NCI-H2081 treated with DMSO at 0.1 percent for 48 hours (cell line): ENCODE measurements at places on chromosomes 12 and 14.

DNA sequence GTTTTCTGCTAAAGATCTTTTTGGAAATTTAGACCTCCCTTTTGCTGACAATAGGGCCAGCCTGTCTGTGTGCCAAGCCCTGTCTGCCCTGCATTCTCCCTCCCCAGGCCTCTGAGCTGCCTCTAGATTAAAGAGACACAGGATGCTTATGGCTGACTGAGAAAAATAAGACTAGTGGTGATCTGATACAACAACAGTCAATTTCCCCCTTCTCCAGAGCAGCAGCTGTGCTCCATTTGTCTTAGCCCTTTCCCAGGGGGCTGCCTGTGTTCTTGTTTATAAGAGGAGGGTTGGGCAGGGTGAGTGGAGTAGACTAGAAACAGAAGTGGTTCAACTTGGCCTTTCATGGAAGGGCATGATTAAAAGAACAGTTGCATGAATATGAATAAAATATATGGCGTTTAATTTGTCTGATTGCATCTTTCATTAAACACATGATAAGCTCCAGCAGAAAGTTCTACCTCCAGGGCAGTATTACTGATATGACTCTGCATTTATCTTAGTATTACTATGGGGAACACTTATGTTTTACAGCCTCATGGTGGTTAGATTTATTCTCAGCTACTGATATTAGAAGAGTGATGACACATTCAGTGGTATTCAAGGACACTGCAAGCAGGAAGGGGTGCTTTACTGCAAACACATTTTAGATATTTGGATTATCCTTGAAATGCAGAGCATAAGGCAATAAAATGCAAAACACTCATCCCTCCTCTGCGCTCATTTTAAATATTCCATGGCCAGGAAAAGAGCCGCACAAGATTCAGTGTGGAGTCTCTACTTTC is 150.2 kb upstream of the CLEC14A start:
- no peak for DNase-seq

DNA sequence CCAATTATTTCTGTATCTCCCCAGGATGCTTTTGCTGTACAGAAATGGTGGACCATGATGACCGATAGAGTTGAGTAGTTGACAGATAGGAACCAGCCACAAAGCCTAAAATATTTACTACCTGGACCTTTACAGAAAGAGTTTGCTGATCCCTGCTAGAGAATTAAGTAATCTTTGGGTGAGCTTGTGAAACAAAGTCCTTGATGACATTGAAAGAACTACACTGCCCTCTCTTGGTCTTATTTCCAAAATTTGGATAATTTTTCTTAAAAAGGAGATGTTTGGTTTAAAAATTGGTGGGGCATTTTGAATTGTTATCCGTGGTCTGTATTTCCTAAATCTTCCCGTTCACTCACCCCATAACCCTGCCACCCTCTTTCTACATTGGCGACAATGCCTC is 13.7 kb upstream of the TCTN1 start:
- no peak for DNase-seq

DNA sequence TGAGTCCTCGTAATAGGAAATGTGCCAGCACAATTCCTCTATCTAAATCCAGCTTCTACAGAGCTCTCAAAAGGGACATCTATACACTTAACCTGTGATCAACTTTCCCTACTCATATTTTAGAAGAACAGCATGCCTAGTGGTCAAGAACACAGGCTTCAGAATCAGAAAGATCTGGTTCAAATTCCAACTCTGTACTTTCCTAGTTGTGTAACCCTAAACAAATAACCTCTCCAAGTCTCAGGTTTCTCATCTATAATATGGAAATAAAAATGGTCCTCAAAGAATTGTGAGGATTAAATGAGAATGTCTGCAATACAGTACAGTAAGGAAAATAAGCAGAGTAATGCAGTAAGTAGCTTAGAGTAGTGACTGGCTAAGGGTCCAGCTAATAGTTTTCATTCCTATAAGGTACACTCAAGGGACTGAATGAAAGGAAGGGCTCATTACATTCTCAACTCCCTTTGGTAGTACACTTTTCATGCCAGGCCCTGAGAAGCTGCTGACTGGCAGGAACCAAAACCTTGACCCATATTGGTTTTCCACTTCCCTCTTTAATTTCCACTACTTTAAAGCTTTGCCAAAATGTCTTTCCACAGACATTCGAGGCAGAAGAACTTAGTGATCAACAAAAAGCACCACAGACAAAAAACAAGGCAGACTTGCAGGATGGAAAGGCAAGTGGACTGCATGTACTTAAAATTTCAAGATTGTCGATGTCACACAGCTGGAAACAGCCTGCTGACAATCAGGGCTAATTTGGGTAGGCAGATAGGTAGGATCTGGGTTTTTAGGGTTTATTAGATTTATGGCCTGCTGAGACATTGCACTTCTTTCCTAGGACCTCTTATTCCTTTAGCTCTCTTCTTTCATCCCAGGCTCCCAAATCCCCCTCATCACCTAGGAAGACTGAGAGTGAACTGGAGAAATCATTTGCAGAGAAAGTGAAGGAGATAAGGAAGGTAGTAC is 4.3 kb downstream of the CCDC196 start:
- DNase-seq, result no peak

- DNase-seq, result no peak
These were observed 14.6 kb downstream of the GTF2A1 start for GRCh38 chr14:81206115-81206514.

GRCh38 chr14:98957211-98958047 is 314.6 kb downstream of the BCL11B start:
- DNase-seq, result no peak

DNA sequence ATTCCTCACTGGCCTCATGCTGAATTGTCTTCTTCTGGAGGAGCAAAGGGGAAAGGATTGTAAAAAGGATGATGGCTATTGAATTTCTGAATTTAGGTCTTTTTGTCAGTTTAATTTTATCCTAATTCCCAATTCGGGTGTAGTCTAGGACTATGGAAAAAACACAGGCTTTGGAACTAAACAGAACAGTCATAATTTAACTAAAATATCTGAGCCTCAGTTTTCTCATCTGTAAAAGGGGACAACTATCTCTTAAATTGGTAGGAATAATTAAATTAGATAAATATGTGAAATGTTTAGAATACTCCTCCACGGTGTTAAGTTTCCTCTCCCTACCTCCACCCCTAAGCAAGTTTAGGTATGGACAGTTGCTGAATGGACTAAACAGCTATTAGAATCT is 3.2 kb upstream of the SP1 start:
- DNase-seq, result no peak

DNA sequence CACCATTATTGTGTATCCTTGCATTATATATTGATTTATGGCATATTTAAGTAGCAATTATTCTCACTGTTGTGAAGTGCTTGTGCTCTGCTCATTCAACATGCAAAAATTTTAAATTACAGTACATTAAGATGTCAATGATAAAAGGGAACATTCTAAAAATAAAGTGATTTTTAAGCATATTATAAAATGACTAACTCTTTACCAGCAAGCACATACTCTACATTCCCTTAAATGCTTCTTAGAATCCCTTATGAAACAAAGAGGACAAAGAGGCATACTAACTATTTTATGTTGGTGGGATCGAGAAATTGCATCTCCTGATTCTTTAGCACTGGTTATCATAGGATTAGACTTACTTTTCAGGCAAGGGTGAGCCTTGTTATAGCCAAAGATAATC is 46.6 kb upstream of the ZDHHC17 start:
- no peak for DNase-seq

- DNase-seq, result no peak
These were observed 2.1 kb downstream of the SOX5 start for GRCh38 chr12:23947395-23947794.

- DNase-seq, result no peak
These were observed 2.9 kb downstream of the PRMT5 start for GRCh38 chr14:22926316-22926715.

GRCh38 chr12:64779354-64779974 is 20.3 kb upstream of the GNS start:
- no peak for DNase-seq

DNA sequence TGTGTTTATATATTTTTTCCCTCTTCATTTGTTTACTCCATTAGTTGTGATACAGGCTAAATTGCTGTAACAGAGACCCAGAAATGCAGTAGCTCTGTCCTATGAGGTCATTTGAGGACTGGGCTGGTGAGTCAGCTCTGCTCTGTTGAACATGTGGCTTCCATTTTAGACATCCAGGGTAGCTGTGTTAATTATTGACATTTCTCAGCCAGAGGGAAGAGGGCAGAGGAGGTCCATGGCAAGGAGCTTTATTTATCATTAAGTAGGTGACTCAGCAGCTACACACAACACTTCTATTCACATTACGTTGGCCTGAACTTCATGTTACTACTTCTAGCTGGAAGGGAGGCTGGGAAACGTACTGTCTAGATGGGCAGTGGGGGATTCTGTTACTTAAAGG is 85.4 kb downstream of the PTCSC3 start:
- no peak for DNase-seq

DNA sequence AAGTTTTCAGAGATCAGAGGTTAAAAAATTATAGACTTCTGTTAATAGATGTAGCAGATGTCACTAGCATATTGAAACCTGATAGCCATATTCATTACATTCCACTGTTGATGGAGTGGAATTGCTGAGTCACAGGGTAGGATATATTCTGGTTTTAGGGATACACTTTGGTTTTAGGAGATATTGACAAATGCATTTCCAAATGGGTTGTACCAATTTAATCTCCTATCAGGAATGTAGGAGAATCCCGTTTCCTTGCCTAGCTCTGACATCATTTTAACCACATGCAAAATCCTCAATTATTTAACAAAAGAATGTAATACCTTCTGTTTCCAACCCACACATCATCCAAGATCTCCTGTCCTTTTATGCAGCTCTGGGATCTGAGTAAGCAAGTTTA is 30.7 kb upstream of the ESR2 start:
- no peak for DNase-seq

DNA sequence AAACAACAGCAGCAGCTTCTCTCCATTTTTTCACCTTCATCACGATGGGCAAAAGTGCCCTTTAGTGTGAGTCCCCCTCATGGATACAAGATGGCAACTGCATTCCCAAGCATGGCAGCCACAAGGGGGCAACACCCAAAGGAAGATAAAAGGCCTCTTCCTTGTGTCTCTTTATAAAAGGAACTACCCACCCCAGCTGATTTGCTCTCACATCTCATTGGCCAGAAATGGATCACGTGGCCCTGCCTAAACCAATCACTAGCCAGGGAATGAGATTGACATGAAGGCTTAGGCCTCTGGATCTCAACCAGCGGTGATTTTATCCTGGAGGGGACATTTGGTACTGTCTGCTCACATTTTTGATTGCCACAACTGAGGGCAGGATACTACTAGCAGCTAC is 21.9 kb upstream of the IFT81 start:
- DNase-seq, result no peak

- DNase-seq, result no peak
These were observed 61.1 kb downstream of the RAB35 start for GRCh38 chr12:120055231-120056000.

- no peak for DNase-seq
These were observed 30.8 kb downstream of the COA8 start for GRCh38 chr14:103593577-103593976.

DNA sequence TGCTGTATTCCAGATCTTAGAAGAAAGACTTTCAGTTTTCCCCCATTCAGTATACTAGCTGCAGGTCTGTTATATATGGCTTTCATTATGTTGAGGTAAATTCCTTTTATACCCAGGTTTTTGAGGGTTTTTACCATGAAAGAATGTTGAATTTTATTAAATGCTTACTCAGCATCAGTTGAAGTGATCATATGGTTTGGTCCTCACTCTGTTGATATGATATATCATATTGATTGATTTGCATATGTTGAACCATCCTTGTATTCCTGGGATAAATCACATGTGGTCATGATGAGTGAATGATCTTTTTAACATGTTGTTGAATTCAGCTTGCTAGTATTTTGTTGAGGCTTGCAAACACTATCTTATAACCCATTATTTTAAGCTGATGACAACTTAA is 96.7 kb downstream of the TRMT5 start:
- no peak for DNase-seq

DNA sequence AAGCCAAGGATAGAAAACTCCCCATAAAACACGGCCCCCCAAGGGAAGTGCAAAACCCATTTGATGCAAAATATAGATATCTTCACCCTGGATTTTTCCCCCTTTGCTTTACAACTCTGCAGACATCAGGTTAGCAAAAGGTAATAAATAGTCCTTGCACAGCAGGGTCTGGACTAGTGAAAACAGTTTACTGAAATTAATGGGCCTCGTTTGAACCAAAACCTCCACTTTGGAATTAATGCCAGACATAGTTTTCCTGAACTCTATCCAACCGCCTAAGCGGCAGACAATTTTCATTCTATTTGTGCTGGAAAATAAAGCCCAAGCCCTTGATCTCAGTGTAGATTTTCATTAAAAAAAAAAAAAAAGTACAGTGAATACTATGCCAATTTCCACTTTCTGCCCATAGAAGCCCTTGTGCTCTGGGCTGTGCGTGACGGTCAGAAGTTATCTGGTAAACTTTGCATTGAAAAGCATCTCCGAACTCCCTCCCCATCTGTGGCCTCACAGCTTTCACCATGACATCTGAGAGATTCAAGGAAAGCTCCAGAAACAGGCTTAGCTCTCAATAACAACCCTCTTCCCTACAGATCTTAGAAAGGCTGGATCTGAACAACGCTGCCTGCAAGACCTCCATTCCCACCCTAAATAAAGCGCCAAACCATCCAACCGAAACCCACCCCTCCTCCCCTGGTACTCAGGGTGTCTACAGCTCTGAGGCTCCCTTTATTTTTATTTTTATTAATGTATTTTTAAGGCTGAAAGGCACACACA is 11.0 kb upstream of the IRF2BPL start:
- DNase-seq, result no peak

GRCh38 chr12:50186681-50187080 is 19.5 kb upstream of the CERS5 start:
- no peak for DNase-seq

- no peak for DNase-seq
These were observed 311.0 kb downstream of the NOVA1 start for GRCh38 chr14:26286913-26287205.

DNA sequence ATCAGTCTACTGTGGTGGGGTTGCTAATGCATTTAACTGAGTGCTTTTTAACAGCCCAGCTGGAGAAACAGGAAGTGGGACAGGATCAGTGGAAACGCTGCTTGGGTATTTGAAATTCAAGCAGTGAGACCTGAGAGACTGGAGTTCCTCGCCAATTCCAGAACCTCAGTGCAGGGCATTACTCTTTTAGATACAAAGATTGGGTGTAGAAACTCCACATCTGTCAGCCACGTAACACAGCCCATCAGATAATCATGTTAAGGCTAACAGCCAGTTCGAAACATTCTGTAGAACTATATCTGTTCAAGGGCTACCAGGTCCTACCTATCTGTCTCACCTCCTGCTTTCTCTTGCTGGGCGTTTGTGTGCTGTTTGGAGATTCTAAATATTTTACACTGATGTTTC is 45.5 kb downstream of the RAD52 start:
- no peak for DNase-seq

GRCh38 chr14:76277586-76278130 is 98.3 kb upstream of the ESRRB start:
- no peak for DNase-seq

DNA sequence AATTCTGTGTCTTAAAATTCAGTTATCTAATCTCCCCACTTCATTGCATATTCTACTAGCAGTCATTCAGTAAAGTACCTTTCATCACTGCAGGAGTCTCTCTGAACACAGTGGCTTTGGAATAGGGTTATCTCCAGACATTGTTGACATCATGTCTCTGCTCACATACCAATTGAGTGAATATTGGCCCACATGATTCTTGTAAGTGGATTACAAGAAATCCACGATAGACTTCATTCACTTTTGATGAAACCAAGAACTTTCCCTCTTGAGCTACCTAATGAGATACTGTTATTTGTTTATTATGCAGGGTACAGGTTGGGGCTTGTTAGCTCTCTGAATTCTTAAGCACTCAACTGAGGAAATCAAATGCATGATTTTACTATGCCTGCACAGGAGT is 284.9 kb downstream of the RAD51B start:
- DNase-seq, result no peak
